ENCODE measurements at places on chromosomes 12 and 14.
A peak's percentile ranks its signal among the peaks of the same experiment; 100 is the strongest.

- no peaks in the 10 kb centered on the region for H3K36me3 ChIP-seq
- H3K27me3 ChIP-seq, result no peaks in the 10 kb centered on the region
- H3K4me1 ChIP-seq, result peaks cover 2% of the 10 kb centered on the region
- DNase-seq, result no peak
- no peak overlapping the region for H3K4me3 ChIP-seq
- H3K27ac ChIP-seq, result no peak overlapping the region
Observed at GRCh38 chr14:56194042-56194441, 75.8 kb downstream of the PELI2 start.

DNA sequence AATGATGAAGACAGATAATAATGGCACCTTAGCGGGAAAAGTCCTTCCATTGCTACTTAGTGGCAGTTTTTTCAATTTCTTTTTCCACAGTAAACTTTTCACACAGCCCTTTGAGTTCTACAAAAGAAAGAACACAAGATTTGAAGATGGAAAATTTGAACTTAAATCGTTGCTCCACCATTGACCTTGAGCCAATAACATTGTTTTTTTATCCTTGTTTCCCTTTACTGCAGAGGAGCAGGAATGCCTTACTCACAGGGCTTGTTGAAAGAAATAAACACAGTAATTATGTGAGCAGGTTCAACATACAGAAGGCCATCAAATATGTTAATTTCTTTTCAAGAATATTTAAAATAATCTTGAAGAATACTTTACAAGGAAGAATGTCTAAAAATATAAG is 181.5 kb upstream of the KRR1 start:
- H3K4me1 ChIP-seq, result no peaks in the 10 kb centered on the region
- no peaks in the 10 kb centered on the region for H3K27me3 ChIP-seq
- H3K36me3 ChIP-seq, result no peaks in the 10 kb centered on the region

DNA sequence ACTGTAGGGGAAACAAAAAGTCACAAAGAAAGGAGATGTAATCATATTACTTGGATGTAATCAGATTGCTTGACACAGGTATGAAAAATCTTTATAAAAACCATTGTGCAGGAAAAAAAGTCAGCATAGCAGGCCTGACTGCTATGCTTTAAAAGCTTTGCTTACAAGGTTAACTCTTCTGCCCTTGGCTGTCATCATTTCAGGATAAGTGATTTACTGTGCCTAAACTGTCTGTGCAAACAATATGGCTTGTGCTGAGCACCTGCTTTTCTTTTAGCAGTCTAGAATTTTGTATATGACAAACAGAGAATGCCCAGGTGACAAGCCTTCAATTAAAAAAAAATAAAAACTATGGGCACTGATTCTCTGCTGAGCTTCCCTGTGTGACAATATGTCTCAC is 63.8 kb upstream of the PLEKHG7 start:
- no peaks in the 10 kb centered on the region for H3K36me3 ChIP-seq
- no peak for DNase-seq
- no peaks in the 10 kb centered on the region for H3K4me1 ChIP-seq

DNA sequence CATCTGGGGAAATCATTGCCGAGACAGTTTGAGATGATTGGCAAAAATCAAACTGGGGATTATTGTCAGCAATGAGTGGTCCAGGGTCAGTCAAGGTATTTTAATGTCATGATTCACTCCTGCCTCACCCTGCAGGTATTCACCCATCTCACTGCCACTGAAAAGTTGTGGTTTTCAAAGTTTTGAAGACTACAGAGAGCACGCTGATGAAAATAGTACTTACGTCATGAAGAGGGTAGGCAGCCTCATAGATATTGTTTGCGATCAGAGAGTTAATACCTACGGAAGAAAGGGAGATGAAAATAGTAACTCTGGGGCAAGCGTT is 138.0 kb downstream of the ANO2 start:
- no peaks in the 10 kb centered on the region for H3K36me3 ChIP-seq
- DNase-seq, result no peak
- H3K27ac ChIP-seq, result no peak overlapping the region
- H3K4me1 ChIP-seq, result no peaks in the 10 kb centered on the region
- H3K27me3 ChIP-seq, result no peaks in the 10 kb centered on the region

- H3K36me3 ChIP-seq, result no peaks in the 10 kb centered on the region
- H3K4me3 ChIP-seq, result no peak overlapping the region
- no peak for DNase-seq
- no peak overlapping the region for H3K27ac ChIP-seq
- H3K4me1 ChIP-seq, result no peaks in the 10 kb centered on the region
Observed at GRCh38 chr12:130576371-130576816, 139.7 kb downstream of the RIMBP2 start.

DNA sequence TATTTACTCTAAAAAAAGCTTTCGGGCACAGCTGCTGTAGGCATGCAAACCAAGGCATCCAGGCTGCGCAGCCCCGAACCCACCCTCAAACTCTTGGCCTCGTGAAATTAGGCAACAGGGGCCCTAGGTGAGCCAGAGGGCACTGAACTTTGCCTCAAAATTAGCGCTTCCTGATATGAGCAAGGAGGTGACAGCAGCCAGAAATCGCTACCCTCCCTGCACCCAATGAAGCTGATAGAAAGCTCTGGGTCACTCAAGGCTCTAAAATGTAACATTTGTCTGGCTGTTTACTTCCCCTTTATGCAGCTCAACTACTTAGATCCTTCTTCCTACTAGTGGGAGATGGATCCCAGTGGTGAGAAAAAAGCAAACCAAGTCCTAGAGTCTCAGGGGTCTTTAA is 61.8 kb downstream of the PITPNM2 start:
- H3K36me3 ChIP-seq, result no peaks in the 10 kb centered on the region
- no peak for DNase-seq
- peaks cover 5% of the 10 kb centered on the region for H3K4me1 ChIP-seq
- no peak overlapping the region for H3K4me3 ChIP-seq
- no peak overlapping the region for H3K27ac ChIP-seq

- no peaks in the 10 kb centered on the region for H3K4me1 ChIP-seq
- H3K27ac ChIP-seq, result no peak overlapping the region
- no peak overlapping the region for H3K4me3 ChIP-seq
- no peak for DNase-seq
- H3K36me3 ChIP-seq, result no peaks in the 10 kb centered on the region
Observed at GRCh38 chr12:80157645-80158044, 58.3 kb downstream of the OTOGL start.

DNA sequence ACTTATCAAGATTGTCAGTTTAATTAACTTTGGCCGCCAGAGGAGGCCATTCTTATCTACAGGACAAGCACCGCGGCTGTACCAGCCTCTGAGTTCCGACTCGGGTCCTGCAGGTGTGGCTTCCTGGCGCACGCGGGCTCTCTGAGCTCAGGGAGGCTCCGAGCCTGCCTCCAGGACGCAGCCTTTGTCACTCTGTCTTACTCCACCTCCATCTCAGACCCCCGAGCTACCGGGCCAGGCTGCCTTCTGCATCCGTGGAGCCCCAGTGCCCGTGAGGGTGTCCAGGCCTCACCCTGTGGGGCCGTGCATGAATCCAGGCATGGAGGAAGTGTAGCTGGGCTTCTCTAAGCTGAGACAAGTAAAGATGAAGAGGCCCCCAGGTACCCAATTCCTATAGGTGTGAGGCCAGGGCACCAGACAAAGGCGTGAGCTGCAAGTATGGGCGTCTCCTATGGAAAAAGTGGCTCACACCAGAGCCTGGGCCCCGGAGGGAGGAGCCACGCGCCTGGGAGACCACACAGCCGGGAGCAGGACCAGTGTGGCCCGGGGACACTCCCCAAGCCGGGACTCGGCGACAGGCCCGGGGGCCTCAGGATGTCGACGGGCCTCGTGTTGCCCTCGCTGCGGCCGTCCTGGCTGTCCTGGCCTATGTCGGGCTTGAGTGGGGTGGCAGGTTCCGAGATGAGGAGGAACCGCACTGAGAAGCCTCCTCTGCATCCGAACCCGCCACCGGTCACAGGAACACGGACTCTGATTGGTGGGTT is 42.8 kb downstream of the NOC4L start:
- H3K27me3 ChIP-seq, result peaks cover 4% of the 10 kb centered on the region
- no peak overlapping the region for H3K27ac ChIP-seq
- no peak for DNase-seq
- H3K4me1 ChIP-seq, result peaks cover 17% of the 10 kb centered on the region

DNA sequence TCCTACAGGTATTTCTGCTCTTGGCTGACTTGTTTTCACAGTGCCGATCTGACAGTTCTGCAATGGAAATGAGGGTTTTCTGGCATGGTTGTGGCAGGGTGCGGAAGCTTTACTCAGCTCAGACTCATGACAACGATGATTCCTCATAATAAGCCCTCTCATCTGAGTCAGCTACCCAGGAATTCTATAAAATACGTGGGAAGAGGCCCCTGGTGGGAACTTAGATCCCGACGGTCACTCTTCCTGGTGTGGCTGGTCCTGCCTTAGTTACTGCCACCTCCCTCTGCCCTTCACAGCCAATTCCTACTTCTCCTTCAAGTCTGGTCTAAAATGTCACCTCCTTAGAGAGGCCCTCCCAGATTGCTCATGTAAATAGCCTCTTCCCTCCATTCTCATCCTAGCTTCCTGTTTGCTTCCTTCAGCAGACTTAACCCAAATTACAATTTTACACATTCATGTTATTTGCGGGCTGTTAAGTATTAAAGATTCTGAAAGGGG is 104.2 kb upstream of the MAP1LC3B2 start:
- no peaks in the 10 kb centered on the region for H3K36me3 ChIP-seq
- H3K27me3 ChIP-seq, result no peaks in the 10 kb centered on the region
- H3K4me3 ChIP-seq, result no peak overlapping the region

DNA sequence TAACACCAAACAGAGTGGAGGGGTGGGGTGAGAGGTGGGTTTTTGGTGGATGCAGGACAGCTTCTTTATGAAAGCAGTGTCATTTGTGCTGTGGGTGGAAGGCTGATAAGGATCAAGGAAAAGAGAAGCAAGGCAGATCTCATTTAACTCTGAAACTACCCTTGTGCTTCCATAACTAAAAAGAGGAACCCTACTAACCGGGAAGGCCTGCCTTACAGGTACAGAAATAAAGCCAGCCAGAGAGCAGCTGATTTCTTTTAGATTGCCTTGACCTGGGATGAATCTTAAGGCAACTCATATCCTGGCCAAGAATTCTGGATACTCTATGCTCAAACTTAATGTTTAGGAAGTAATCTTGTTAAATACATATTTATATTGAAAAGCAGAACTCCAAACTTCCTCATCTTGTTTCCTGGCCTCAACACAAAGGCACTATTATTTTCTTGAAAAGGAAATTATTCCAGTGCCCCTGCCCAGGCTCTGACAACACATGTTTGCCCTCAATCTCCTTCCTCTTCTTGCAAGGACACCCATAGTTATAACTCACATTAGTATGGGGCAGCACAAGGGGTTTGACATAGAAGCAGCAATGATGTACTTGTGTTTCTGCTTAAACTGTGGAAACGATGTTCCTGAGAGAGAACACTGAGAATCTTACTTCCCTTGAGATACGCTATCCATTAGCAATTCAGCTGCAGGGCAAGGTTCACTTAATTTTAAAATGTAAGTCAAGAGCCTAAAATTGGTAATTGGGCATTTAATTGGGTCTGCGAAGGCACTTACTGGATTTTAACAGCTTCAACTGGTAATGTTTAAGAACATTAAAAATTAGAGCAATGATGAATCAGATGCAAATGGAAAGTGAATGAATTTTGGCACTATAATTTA is 173.7 kb downstream of the STXBP6 start:
- peak; percentile 32 for DNase-seq
- H3K36me3 ChIP-seq, result no peaks in the 10 kb centered on the region
- no peak overlapping the region for H3K27ac ChIP-seq
- H3K4me1 ChIP-seq, result no peaks in the 10 kb centered on the region

DNA sequence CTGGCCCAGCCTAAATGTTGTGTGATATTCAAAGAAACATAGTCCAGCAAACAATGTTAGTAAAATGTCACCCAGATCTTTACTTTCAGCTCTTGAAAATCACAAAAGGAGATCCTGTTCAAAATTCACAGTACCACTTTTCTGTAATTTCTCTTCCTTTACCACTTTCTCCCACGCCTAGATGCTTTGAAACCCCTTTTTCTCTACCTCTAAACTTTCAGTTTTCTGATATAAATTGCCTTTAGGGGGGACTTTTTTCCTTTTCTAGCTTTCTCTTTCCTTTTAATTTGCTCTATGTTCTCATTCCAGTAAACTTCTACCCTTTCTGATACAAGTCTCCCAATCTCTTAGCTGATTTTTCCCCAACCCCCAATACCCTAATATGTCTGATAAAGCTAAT is 101.8 kb downstream of the LMO3 start:
- no peak overlapping the region for H3K27ac ChIP-seq
- H3K4me1 ChIP-seq, result no peaks in the 10 kb centered on the region
- H3K27me3 ChIP-seq, result no peaks in the 10 kb centered on the region
- H3K4me3 ChIP-seq, result no peak overlapping the region

GRCh38 chr14:104872469-104873341 is 7.6 kb downstream of the CEP170B start:
- H3K27ac ChIP-seq, result no peak overlapping the region
- H3K27me3 ChIP-seq, result no peaks in the 10 kb centered on the region
- no peak overlapping the region for H3K4me3 ChIP-seq
- H3K36me3 ChIP-seq, result peaks cover 29% of the 10 kb centered on the region

- no peaks in the 10 kb centered on the region for H3K27me3 ChIP-seq
- no peak overlapping the region for H3K4me3 ChIP-seq
- H3K36me3 ChIP-seq, result no peaks in the 10 kb centered on the region
Observed at GRCh38 chr14:26163761-26164160, 434.1 kb downstream of the NOVA1 start.

DNA sequence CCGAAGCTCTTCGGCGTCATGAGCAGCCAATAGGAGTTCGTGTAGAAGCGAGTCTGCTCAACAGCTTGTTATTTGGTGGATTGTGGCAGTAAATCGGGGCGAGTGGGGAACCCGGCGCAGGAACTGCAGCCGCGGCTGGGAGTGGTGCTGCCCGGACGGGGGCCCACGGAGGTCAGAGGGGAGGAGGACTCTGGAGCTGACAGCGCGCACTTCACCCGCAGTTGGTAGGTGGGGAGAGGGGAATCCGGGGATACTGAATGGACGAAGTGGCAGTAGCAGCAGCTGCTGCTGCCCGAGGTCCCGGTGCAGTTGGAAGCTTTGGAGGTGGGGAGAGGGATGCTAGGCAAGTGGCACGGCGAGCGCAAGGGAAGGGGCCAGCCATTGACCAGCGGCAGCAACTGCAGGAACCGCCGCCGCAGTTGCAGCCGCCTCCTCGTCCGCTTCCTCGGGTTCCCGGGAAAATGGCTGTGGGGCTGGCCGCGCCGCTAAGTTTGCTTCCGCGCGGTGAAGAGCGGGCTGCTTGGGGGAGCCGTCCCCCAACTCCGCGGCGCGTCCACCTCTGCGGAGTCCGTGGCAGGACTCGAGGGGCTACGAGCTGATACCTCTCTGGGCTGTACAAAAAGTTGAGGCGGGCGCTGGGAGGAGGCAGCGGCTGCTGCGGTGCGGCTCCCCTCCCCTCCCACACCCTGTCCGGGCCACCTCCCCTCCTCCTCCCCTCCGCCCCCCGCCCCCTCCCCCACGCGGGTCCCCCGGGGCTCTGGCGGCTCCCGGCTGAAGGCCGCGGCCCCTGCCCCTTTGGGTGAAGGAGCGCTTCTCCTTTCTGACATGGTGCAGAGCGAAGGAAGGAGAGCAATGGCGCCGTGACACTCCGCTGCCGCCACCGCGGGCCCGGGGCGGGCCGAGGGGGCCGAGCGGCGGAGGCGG is at the start of gene ARID4A:
ARID4A (plus strand) TSS at position 79 of the 924 bp plus-strand sequence. CDS start 1,300 bp downstream, outside the sequence.
- H3K4me1 ChIP-seq, result peaks cover 29% of the 10 kb centered on the region
- peak within 1 kb of the TSS; percentile 99 for H3K4me3 ChIP-seq
- peak; percentile 97 for DNase-seq
- H3K27me3 ChIP-seq, result no peaks in the 10 kb centered on the region
- peak within 1 kb of the TSS; percentile 97 for H3K27ac ChIP-seq

GRCh38 chr12:95151406-95151805 is 65.9 kb downstream of the FGD6 start:
- H3K4me3 ChIP-seq, result no peak overlapping the region
- H3K27ac ChIP-seq, result no peak overlapping the region
- H3K4me1 ChIP-seq, result no peaks in the 10 kb centered on the region
- no peaks in the 10 kb centered on the region for H3K27me3 ChIP-seq
- H3K36me3 ChIP-seq, result no peaks in the 10 kb centered on the region

- DNase-seq, result no peak
- H3K36me3 ChIP-seq, result peaks cover 23% of the 10 kb centered on the region
- H3K27ac ChIP-seq, result no peak overlapping the region
- H3K4me1 ChIP-seq, result peaks cover under 1% of the 10 kb centered on the region
Observed at GRCh38 chr14:73264080-73264884, 27.0 kb downstream of the PAPLN start.
